ENCODE measurements at places on chromosomes 4 and X.

DNA sequence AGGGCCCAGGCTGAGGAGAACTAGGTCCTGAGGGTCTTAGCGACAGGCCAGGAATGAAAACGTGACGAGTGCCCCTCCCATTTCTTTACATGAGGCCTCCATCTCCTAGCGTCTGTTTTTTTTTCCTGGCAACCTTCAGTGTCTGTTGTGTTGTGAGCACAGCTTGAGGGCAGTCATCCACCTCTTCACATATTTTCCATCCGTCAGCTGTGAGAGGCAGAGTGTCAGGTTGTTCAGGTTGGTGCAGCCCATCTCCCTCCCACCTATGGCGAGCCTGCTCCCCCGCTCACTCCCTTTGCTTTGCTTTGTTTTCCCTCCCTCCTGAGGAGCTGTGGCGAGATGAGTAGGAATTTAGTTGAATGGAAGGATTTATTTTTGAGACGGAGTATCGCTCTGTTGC is 51.7 kb upstream of the CHRNA9 start:
- no peak for DNase-seq

- DNase-seq, result no peak
Observed at GRCh38 chrX:6446582-6446981, 88.3 kb downstream of the VCX3A start.

DNA sequence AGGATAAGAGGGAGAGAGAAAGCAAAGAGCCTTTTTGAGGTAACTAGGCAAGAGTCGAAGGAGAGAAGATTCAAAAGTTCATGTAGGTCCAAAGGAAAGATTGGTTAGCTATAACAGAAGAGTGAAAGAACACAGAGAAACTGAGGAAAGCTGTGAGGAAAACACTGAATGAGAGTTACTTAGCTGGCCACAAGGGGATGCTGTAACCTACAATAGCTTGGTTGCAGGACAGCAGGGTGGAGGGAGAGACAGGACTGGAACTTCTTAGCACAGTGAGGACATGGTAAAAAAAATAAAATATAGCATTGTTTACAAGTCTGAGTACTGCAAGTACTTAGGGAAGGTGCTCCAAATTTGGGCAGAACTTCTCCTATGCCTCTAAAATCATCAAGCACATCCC is 48.3 kb downstream of the RAI2 start:
- no peak for DNase-seq

GRCh38 chr4:169311643-169312365 is 41.0 kb upstream of the SH3RF1 start:
- DNase-seq, result no peak

- no peak for DNase-seq
Observed at GRCh38 chrX:12681047-12681446, 110.2 kb upstream of the PRPS2 start.

GRCh38 chrX:66863721-66864120 is 224.8 kb upstream of the EDA2R start:
- no peak for DNase-seq
